ENCODE measurements at places on chromosomes 6 and 20. TPM values are rescaled to one million over a fixed set of nuclear protein-coding genes. Genes with fewer than 3 reads are reported as not detected.
A peak's percentile ranks its signal among the peaks of the same experiment; 100 is the strongest.

GRCh38 chr6:34154668-34155447 is 9.0 kb upstream of the GRM4 start:
- DNase-seq, result peak; percentile 60

DNA sequence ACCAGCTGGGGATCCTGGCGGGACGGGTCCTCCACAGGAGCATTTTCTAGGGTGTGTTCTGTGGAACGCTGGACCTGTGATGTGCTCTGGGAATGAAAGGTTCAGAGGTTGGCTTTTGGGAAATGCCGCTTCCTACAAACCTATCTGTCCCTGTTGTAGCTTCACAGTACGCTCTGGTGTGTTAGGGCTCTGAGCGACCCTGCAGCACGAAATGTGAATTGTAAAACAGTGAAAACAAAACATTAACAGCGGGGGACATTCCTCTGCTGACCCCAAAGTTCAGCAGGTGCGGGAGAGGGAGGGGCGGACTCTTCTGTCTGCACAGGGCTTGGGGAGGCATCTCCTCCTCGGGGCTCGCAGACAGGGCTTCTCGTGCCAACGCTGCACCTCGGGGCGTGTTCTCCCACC is 155.9 kb downstream of the NRN1 start:
- no peak for DNase-seq

- no peak for DNase-seq
Measured at GRCh38 chr6:141946502-141946901, 186.2 kb upstream of the GJE1 start.

DNA sequence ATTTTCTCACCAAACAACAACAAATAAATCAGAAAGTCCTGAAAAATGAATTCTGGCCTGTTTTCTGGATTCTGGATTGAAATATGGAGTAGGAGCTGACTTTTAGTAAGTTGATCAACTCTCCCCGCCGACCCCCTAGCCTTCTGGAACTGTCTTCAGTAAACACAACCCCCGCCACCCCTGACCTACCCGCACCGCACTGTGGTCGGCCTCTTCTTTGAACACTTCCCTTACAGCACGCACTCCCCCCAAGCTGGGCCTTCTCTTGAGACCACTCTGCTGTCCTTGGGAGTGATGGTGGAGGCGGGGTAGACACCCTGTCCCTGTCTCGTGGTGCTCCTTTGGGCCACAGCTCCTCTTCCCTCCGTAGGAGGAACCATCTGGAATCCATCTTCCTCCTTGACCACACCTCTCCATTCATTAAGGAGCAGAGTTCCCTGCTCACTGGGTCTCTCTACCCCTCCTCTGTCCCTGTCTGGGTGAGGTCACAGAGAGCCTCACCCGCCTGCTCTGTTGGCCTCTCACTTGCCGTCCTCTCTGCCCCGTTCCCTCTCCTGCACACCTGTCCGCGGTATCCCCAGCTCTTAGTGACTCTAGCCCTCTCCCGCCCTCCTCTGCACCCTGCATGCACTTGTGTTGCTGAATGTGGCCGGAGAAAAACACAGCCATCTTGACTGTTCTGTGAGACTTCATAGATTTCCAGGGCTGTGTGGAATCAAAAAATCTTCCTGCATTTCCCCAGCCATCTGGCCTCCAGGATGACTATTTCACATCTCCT is 19.1 kb downstream of the SYNJ2 start:
- DNase-seq, result no peak

DNA sequence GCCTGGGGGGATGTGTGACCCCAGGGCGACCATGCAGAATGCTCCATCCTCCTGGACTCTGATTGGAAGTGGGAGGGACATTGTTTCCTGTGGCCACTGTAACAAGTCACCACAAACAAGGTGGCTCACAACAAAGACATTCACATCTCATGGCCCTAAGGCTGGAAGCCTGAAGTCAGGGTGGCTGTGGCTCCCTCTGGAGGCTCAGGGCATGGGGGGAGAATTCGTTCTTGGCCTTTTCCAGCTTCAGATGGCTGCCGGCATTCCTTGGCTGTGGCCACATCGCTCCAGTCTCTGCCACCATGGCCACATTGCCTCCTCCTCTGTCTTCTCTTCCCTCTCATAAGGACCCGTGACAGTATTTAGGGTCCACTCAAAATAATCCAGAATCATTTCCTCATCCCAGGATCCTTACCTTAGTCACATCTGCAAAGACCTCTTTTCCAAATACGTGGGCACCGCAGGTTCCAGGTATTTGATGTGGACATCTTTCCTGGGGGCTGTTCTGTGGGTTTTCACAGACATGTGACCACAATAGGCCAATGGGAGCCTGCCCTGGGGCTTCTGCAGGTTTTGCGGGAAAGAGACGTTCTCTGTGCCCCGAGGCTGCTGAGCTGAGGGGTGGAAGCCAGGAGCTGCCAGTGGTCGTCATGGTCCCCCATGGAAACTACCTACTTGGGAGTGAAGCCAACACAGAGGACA is 249.3 kb downstream of the PREX1 start:
- no peak for DNase-seq

GRCh38 chr20:61939691-61940360 is 125.9 kb downstream of the TAF4 start:
- peak; percentile 22 for DNase-seq

GRCh38 chr20:58595167-58595566 is 55.9 kb upstream of the STX16 start:
- no peak for DNase-seq

GRCh38 chr6:47379328-47379727 is 69.6 kb upstream of the TNFRSF21 start:
- DNase-seq, result no peak

GRCh38 chr6:43771210-43771857 is 1.3 kb downstream of the VEGFA start:
- DNase-seq, result peak; percentile 67

GRCh38 chr6:81734081-81734480 is 18.4 kb downstream of the TENT5A start:
- DNase-seq, result no peak

GRCh38 chr6:42030585-42031506 is 19.5 kb upstream of the TAF8 start:
- DNase-seq, result no peak

- no peak for DNase-seq
Measured at GRCh38 chr20:50038574-50038991, 55.8 kb downstream of the SNAI1 start.

DNA sequence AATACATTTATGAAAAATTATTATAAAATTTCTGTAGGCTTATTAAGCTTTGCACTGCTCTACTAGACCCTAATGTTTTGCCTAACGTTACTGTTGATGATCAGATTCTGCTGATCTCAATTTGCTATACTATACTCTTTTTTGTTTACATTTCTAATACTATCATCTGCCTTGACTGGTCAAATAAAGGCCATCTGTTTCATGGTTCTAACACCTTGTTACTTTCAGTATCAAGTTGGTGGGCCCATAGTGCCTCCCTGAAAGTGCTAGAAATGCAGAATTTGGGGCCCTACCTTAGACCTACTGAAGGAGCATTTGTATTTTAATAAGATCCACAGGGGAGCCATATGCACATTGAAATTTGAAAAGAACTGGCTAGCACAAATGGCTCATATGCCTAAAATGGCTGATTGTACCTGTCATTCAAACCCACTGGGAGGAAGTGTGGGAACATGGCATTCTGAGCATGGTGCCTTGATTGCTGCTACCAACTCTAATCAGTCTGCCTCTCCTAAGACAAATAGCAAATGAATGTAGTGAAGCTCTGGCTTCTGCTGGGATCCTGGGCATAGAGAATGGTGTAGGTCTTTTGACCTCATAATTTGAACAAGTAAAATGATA is 199.1 kb upstream of the BTBD3 start:
- DNase-seq, result no peak

DNA sequence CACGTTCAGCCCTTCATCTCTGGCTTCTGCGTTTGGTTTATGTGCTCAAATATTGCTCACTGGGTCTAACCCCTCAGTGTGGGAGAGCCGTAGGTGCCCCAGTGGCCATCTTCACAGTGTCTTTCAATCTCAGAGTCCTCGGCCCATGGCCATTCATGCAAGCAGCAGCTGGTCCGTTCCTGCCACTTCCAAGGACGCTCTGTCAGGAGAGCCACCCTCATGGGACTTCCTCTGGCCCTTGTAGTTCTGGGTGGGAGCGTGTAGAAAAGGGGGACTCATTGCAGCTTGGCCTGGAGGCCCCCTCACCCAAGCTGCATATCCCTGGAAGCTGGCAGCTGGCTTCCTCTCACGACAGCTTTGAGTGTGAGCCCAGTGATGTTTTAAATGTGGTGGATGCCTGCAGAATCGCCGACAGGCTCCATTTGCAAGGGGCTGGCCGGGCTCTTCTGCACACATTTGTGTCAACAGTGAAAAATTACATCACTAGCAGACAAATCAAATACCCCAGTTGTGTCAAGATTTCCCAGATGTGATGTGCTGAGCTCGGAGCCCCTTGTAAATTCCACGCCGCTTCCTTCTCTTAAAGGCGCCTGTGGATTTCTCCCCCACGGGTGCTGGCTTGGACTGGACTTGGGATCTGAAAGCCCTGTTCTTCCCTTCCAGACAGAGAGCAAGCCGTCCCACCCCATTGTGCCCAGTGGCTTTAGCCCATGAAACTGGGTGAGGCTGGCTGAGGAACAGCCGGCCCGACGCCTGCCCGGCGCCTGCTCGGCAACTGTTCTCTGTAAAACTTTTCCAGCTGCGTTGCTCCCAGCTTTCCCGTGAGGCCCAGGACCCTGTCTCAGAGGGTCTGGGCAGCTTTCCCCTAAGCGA is 360.1 kb downstream of the TAF4 start:
- no peak for DNase-seq

DNA sequence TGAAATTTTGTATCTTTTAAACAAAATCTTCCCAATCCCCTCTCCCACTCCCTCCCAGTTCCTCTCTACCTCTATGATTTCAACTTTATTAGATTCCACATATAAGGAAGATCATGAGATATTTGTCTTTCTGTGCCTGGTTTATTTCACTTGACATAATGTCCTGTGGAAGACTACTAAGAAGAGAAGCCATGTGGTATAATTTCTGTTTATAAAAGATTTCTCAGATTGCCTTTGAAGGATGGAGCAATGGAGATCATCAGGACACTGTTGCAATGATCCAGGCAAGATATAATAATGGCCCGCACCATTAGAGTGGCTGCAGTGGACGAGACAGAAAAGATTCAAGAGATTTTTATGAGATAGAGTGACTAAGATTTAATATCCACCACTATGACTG is 13.1 kb downstream of the NRSN1 start:
- DNase-seq, result no peak

GRCh38 chr20:53692465-53693067 is 98.9 kb upstream of the ZNF217 start:
- DNase-seq, result no peak

GRCh38 chr6:24936641-24937317 is 1.0 kb upstream of the RIPOR2 start:
- no peak for DNase-seq

DNA sequence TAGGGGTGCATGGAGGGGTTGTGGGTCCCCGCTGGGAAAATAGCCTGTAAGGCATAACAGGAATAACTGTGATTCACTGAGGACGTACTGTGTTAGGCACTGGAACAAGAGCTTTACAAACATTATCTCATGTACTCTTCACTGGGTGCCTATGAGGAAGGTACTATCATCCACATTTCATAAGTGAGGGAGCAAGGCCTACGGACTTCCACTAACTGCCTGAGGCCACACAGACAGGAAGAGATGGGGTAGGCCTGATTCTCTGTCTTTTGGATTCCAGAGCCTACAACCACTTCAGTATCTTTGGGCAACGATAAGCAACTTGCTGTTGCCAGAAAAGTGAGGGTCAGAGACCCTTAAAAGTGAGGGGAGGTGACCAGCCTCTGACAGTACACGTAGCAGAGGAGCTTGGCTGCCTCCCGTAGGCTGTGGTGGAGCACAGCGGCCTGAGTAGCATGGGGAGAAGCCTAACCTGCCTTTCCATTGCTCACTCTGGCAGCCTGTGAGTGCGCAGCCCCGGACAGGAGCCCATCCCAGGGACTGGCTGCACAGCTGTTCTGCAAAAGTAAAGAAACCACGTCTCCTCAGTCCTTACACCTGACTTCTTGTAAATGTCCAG is 30.4 kb downstream of the PSMB1 start:
- no peak for DNase-seq

GRCh38 chr6:31227143-31227542 is 44.7 kb downstream of the HLA-C start:
- no peak for DNase-seq

DNA sequence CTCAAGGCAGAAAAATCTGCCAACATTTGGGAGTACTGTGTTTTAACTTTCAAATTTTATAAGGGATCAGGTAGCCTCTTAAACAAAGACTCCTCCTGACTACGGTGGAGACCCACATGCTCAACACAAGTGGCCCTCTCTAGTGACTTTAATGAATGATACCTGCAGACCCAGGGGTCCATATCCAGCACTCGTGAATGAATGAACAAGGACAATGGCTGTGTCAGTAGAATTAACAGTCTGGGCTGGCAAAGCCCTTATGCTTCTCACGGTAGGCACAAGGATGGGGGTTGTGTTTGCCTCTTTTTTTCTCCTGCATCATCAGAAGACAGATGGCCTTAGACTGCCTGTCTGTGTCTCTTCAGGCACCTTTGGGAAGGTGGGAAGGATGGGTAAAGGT is 112.6 kb upstream of the TRAF3IP2 start:
- DNase-seq, result no peak

GRCh38 chr20:53157443-53158408 is 185.6 kb downstream of the TSHZ2 start:
- DNase-seq, result no peak

DNA sequence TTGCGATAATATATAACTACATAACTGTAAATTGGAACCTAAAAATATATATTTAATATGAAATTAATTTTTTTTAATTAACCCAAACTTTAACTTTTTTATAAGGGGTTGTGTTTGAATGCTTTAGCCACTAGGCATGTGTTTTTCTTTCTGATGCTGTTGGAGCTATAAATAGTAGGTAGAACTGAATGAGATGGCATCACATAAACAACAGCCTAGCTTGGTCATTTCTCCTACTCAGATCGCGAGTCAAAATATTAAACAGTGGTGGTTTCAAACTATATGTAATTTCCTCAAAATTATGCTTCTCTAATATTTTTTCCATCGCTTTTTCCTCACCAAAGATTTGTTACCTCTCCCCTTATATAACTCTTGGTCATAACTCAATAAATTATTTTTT is 243.2 kb downstream of the ARID1B start:
- DNase-seq, result no peak

GRCh38 chr6:107827541-107827940 is 3.4 kb upstream of the SCML4 start:
- DNase-seq, result no peak

DNA sequence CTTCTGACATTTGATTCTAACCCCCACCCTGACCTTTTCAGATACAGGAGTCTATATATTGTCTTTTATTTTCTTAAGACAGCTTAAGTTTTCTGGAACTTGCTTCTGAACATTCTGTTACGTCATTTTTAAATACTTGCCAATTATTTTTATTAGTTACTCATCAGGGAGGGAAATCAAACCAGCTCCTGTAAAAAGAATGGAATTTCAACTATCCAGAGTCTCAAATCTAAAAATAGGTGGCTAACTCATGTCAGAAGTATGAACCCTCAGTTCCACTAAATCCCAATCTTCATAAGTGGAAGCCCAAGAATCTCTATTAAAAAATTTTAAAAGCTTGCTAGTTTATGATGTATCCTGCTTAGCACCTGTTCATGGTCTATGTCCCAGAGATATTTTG is 900.0 kb downstream of the KIF16B start:
- DNase-seq, result no peak

TRIM40 gene
- total RNA-seq, result not detected

ROS1 gene
- total RNA-seq, result not detected

PBOV1 gene
- not detected for total RNA-seq

GJE1 gene
- not detected for total RNA-seq

PRICKLE4 gene
- 5.3 TPM for total RNA-seq

ZNF391 gene
- total RNA-seq, result 2.1 TPM

ANKRD66 gene
- not detected for total RNA-seq

PACSIN1 gene
- 0.29 TPM for total RNA-seq
